Mesendoderm (in vitro differentiated cells): ENCODE measurements at places on chromosomes 7 and 10.

- H3K27me3 ChIP-seq: no peaks in the 10 kb centered on the region
- no peaks in the 10 kb centered on the region for H3K36me3 ChIP-seq
- no peaks in the 10 kb centered on the region for H3K4me1 ChIP-seq
- no peak overlapping the region for H3K27ac ChIP-seq
Measured at GRCh38 chr7:78134256-78134655, 335.7 kb downstream of the PHTF2 start.

DNA sequence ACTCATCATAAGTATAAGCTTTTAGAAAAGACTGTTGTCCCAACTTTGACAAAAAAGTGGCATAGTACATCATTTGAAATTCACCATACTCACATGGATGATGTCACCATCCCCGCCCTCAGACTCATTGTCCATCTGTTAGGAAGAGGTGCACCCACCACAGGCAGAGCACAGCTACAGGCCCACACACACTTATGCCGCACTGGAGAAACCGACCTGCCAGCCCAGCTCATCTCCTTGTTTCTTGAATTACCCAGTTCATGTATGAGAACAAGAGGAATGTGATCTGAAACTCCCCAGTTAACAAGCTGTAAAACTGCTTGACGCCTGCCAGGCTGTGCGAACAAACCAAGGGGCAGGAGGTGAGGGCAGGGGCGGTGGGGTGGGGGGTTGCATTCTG is 312.0 kb downstream of the DPP6 start:
- H3K4me3 ChIP-seq: no peak overlapping the region
- H3K4me1 ChIP-seq: no peaks in the 10 kb centered on the region
- DNase-seq: no peak
- no peaks in the 10 kb centered on the region for H3K36me3 ChIP-seq
- no peaks in the 10 kb centered on the region for H3K27me3 ChIP-seq

GRCh38 chr10:61841338-61841875 is 60.1 kb upstream of the ARID5B start:
- H3K4me3 ChIP-seq: no peak overlapping the region
- H3K27ac ChIP-seq: no peak overlapping the region
- H3K27me3 ChIP-seq: no peaks in the 10 kb centered on the region

DNA sequence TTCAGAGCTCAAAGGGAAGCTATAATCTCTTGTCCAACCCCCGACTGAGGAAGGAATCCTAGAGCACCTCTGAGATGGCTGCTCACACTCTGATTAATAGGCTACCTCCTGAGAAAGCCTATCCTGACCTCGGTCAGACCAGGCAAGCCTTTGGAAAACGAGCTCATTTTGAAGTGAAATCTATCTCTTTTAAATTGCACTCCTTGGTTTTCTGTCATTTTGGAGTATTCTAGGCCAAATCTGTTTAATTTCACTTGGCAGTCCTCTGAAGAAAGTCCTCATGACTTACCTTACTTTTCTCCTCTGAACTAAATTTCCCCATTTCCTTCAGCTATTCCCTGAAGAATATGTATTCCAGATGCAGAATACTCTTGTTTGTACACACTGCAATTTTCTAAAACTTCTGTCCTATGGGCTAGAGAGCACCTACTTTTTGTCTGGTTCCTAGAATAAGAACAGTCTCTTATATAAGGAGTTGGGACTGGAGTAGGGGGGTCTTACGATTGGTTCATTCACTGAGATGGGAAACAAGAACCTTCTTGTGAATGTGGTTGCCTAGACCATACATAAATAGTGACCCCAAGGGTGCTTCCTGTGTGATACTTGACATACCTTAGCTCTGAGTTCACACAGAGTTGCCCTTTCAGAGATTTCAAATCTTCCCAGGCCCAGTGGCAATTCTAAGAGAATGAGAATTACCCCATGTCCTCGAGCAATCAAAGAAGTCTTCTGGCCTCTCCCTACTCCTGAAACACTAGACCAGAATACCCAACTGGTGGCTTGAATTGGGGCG is 31.9 kb upstream of the HPS1 start:
- no peak overlapping the region for H3K27ac ChIP-seq
- DNase-seq: peak; percentile 79
- H3K36me3 ChIP-seq: no peaks in the 10 kb centered on the region

DNA sequence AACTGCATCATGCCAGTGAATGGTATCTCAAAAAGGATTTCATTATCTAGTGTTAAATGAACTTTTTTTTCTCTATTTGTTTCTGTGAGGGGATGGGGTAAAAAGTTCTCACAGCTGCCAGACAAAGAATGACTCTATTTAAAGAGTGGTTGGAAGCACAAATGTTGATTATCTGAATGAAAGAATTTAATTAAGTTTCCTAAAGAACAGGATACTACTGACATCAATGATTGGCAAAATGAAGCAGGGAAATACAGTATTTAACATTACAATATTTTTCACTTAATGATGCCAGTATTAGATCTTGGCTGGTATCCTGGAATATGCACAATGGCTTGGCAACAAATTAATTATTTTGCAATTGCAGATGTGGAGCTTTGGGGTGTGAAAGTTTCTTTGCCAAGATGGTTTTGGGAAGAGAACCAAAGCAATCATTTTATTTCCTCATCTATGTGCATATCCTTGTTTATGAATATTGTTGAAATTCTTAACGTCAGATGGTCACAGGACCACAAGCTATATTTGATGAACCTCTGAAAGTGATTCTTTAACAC is 336.8 kb downstream of the ARL4A start:
- no peaks in the 10 kb centered on the region for H3K36me3 ChIP-seq
- DNase-seq: no peak
- no peaks in the 10 kb centered on the region for H3K27me3 ChIP-seq
- no peak overlapping the region for H3K27ac ChIP-seq

DNA sequence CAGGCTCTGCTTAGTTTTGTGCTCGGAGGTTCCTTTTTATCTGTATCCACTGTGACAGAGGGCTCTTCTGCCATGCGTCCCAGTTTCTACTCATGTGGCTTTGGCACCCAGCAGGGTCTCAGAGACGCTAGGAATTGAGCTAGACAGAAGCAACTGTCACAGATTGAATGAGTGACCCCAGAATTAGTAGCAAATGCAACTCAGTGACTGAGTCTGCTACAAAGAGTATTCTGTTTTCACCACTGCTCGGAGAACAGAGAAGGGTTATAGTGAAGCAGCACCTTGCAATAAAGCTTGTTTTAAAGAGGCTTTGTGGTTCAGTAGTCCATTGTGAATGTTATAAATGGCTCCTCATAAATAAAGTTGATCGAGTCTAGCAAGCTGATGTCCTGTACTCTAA is 113.2 kb downstream of the DNAH11 start:
- no peaks in the 10 kb centered on the region for H3K27me3 ChIP-seq
- no peak for DNase-seq
- no peak overlapping the region for H3K4me3 ChIP-seq
- H3K36me3 ChIP-seq: no peaks in the 10 kb centered on the region
- no peak overlapping the region for H3K27ac ChIP-seq
- H3K4me1 ChIP-seq: no peaks in the 10 kb centered on the region

DNA sequence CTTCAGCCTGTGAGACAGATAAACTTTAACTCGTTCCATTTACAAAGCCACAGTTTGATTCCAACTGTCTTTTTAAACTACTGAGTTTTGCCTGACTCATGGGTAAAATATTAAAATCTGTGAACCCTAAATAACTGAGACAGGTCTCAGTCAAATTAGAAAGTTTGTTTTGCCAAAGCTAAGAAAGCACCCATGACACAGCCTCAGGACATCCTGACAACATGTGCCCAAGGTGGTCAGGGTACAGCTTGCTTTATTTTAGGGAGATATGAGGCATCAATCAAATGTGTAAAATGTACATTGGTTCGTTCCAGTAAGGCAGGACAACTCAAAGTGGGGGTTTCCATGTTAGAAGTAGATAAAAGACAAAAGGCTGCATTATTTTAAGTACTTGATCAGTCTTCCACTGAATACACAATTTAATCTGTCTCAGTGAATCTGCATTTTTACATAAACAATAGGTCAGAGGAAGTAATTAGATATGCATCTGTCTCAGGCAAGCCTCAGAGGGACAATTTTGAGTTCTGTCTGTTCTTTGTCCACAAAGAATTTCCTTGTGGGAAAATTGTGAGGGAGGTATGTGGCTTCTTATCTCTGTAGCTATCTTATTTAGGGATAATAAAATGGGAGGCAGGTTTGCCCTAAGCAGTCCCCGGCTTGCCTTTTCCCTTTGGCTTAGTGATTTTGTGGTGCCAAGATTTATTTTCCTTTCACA is 11.0 kb upstream of the PIP start:
- H3K27ac ChIP-seq: no peak overlapping the region
- H3K27me3 ChIP-seq: no peaks in the 10 kb centered on the region
- H3K4me1 ChIP-seq: no peaks in the 10 kb centered on the region

- no peak for DNase-seq
- no peak overlapping the region for H3K27ac ChIP-seq
- no peaks in the 10 kb centered on the region for H3K36me3 ChIP-seq
- H3K4me3 ChIP-seq: no peak overlapping the region
Measured at GRCh38 chr10:59075576-59075975, 100.9 kb upstream of the PHYHIPL start.

DNA sequence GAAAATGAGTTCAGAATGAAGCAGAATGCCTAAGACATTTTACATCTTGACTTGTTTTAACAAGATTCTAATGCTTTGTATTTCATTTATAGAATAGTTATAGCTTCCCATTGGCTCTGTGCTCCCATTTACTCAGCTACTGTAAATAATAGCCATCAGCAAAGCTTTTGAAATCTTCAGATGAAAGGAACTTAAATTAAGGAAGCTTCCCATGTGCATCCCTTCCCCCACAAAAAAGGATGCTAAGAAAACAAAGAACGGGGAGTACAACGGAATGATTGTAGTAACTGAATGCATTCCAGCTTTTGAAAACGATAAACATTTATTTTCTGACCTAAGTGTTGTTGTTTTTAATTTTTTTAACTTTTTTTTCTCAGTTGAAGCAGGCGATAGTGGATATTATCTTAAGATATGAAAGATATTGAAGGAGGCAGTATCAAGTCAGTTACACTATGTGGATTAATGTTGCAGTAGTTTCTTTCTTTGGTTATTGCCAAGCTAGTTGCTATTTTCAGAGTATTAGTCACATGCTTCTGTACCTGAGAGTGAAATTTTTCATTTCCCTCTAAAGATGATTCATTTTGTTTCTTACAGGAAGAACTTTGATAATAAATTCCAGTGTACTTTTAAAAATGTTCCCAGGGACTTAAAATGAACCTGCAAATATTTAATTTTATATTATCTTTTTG is 129.2 kb downstream of the KCND2 start:
- no peak overlapping the region for H3K27ac ChIP-seq
- no peaks in the 10 kb centered on the region for H3K27me3 ChIP-seq
- H3K4me1 ChIP-seq: no peaks in the 10 kb centered on the region
- DNase-seq: no peak

- H3K27ac ChIP-seq: no peak overlapping the region
- H3K4me1 ChIP-seq: no peaks in the 10 kb centered on the region
- DNase-seq: no peak
- H3K4me3 ChIP-seq: no peak overlapping the region
Measured at GRCh38 chr7:139667377-139667776, 110.4 kb downstream of the HIPK2 start.

- no peaks in the 10 kb centered on the region for H3K4me1 ChIP-seq
- no peak overlapping the region for H3K27ac ChIP-seq
- H3K4me3 ChIP-seq: no peak overlapping the region
- no peaks in the 10 kb centered on the region for H3K27me3 ChIP-seq
- DNase-seq: no peak
- no peaks in the 10 kb centered on the region for H3K36me3 ChIP-seq
Measured at GRCh38 chr7:17546592-17546991, 248.1 kb downstream of the AHR start.

- no peak overlapping the region for H3K4me3 ChIP-seq
- H3K27ac ChIP-seq: no peak overlapping the region
- no peaks in the 10 kb centered on the region for H3K36me3 ChIP-seq
- H3K4me1 ChIP-seq: no peaks in the 10 kb centered on the region
- DNase-seq: no peak
- H3K27me3 ChIP-seq: no peaks in the 10 kb centered on the region
Measured at GRCh38 chr7:18037609-18038008, 10.0 kb upstream of the PRPS1L1 start.

DNA sequence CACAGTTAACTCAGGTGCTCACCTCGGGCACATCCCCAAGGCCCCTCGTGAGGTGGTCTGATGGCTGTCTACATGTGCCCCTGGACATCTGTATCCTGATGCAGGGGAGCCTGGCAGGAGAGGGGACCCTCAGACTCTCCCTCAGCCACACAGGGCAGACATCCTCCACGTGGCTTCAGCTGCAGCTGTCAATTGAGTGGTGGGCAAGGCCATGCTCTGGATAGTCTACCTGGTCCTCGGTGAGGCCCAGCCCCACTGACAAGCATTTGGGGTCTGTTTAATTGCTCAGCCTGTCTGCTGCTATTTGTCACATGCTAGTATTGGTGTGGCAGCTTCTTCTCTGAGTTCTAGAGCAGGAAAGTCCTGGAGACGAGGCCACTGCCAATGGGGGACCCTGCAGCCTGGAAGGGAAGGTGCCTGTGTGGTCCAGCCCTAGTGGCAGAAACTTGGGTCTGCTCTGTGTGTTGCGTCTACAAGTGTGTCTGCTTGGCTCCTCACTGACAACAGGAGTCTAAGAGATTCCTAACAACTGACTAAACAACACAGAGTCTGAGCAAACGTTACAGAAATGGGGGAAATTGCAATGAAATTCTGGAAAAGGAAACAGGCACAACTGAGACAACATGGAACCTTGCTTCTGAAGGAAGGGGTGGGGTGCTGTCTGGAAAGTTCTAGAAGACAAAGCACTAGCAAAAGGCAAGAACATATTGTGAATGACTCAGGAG is 59.3 kb upstream of the IGFBP3 start:
- H3K27ac ChIP-seq: no peak overlapping the region
- no peaks in the 10 kb centered on the region for H3K36me3 ChIP-seq
- no peaks in the 10 kb centered on the region for H3K27me3 ChIP-seq
- no peak overlapping the region for H3K4me3 ChIP-seq
